IMR-90 (cell line): ENCODE measurements at places on chromosomes 7 and 10. TPM values are rescaled to one million over a fixed set of nuclear protein-coding genes. Genes with fewer than 3 reads are reported as not detected.

- no peak for DNase-seq
- H3K4me3 ChIP-seq = peak overlapping the region; percentile 81
- H3K4me1 ChIP-seq = peaks cover 9% of the 10 kb centered on the region
- no peaks in the 10 kb centered on the region for H3K27me3 ChIP-seq
Observed at GRCh38 chr10:32959006-32959920, 1.2 kb upstream of the ITGB1 start.

- DNase-seq = no peak
- peaks cover 19% of the 10 kb centered on the region for H3K36me3 ChIP-seq
- no peaks in the 10 kb centered on the region for H3K27me3 ChIP-seq
- H3K4me1 ChIP-seq = no peaks in the 10 kb centered on the region
Observed at GRCh38 chr7:87202705-87203104, 16.8 kb downstream of the TMEM243 start.

DNA sequence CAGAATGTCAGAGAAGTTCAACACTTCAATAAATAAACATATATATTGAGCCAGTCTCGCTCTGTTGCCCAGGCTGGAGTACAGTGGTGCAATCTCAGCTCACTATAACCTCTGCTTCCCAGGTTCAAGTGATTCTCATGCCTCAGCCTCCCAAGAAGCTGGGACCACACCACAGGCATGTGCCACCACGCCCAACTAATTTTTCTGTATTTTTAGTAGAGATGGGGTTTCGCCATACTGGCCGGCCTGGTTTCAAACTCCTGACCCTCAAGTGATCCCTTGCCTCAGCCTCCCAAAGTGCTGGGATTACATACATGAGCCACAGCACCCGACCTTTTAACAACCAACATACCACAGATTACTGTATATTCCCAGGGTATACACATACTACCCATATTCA is 134.2 kb downstream of the JMJD1C start:
- no peaks in the 10 kb centered on the region for H3K4me1 ChIP-seq
- H3K4me3 ChIP-seq = no peak overlapping the region
- DNase-seq = no peak
- H3K27ac ChIP-seq = no peak overlapping the region
- H3K36me3 ChIP-seq = no peaks in the 10 kb centered on the region

GRCh38 chr10:28930514-28931495 is 253.5 kb downstream of the BAMBI start:
- no peaks in the 10 kb centered on the region for H3K36me3 ChIP-seq
- H3K27ac ChIP-seq = no peak overlapping the region
- no peak for DNase-seq

DNA sequence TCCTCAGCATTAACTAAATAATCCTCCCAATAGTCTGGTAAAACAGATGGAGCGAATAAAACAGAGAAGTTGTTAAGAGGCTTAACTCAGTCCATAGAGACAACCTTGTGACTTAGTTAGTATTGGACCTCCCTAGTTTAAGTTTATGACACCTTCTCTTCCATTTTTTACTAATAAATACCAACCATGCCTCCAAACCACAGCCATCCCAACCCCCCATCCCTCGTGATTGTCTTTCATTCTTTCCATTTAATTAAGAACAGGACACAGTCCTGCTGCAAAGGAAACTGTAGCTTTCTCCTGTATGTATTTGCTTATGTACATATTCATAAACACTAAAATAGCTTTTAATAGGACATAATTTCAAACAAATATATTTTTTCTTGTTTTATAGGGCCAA is 238.2 kb downstream of the SEMA3D start:
- DNase-seq = no peak
- no peaks in the 10 kb centered on the region for H3K27me3 ChIP-seq
- H3K4me3 ChIP-seq = no peak overlapping the region
- H3K4me1 ChIP-seq = no peaks in the 10 kb centered on the region
- H3K27ac ChIP-seq = no peak overlapping the region

GRCh38 chr7:37031571-37032257 is 307.4 kb upstream of the AOAH start:
- peaks cover 13% of the 10 kb centered on the region for H3K4me1 ChIP-seq
- H3K27me3 ChIP-seq = no peaks in the 10 kb centered on the region
- peak; percentile 100 for DNase-seq
- no peak overlapping the region for H3K4me3 ChIP-seq
- H3K36me3 ChIP-seq = no peaks in the 10 kb centered on the region

GRCh38 chr10:1406132-1406966 is 331.0 kb downstream of the ADARB2 start:
- no peak for DNase-seq
- H3K4me3 ChIP-seq = no peak overlapping the region
- no peak overlapping the region for H3K27ac ChIP-seq
- H3K27me3 ChIP-seq = no peaks in the 10 kb centered on the region

DNA sequence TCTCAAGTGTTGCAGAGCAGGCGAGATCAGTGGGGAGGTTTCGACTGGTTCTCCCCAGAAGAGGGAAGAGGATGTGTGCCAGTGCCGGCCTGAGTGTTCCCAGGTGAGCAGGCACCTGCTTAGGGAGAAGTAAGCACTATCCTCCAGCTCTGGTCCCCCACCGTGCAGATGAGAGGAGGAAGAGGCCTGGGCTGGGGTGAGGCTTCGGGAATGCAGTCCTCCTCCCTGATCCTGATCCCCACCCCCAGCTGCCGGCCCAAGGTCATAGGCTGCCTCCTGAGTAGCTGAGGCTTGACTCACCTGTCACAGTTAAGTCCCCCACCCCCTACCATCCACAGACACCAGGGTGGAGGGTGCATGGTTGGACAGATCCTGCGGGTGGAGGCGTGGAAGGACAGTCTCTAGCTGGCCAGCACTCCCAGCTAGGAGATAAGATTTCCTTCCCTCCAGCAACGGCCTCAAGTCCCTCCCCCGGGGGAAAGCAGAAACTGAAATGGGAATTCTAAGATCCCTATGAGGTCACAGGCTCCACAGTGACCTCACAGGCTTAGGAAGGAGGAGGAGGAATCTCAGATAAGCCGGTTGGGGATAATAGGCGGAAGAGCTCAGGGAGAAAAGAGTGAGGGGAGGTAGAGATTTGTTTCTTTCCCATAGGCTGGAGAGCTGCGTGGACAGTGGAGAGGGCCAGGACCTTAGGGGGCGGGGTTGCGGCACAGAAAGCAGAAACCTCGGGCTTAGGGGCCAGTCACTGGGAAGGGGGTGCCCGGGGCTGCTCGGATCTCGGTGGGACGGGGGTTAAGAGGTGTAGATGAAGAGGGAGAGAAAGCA is 1.0 kb downstream of the LRCH4 start:
- peak overlapping the region; percentile 72 for H3K4me3 ChIP-seq
- peak overlapping the region; percentile 90 for H3K27ac ChIP-seq
- H3K27me3 ChIP-seq = no peaks in the 10 kb centered on the region
- peaks cover 12% of the 10 kb centered on the region for H3K4me1 ChIP-seq

DNA sequence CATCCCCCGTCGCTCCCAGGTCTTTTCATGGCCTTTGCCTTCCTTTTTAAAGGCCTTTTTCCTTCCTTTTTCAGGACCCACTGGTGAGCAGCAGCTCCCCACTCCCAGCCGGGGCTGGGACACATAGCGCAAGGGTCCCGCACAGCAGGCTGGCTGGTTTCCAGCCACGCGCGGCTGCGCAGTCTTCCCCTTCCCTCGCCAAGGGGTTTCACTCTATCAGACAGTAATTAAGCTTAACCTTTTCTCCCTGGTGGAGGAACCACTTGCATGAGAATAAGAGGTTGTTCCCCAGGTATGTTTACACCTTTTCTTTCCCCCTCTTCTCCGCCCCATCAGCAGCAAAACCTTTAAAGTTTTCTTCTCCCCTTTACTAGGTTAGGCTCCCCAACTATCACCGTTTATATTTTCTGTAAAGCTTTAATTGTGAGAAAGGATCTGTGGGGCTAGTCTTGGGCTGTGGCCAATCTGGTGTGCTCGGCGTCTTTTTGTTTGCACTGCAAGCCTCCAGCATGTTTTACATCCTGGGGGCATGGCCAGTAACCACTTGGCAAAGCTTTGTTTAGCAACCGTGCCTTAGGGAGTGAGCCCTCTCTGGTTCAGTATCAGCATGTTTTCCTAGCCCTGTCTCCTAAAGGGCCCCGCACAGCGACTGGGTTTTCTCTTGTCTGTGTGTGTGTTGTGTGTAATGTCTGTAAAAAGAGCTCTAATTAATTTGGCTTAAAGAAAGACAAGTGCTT is 219.6 kb downstream of the PHF14 start:
- H3K36me3 ChIP-seq = no peaks in the 10 kb centered on the region
- H3K4me1 ChIP-seq = peaks cover 4% of the 10 kb centered on the region; the same call in 1 of the 2 replicates
- H3K27me3 ChIP-seq = peaks cover 1% of the 10 kb centered on the region; the same call in 1 of the 2 replicates

DNA sequence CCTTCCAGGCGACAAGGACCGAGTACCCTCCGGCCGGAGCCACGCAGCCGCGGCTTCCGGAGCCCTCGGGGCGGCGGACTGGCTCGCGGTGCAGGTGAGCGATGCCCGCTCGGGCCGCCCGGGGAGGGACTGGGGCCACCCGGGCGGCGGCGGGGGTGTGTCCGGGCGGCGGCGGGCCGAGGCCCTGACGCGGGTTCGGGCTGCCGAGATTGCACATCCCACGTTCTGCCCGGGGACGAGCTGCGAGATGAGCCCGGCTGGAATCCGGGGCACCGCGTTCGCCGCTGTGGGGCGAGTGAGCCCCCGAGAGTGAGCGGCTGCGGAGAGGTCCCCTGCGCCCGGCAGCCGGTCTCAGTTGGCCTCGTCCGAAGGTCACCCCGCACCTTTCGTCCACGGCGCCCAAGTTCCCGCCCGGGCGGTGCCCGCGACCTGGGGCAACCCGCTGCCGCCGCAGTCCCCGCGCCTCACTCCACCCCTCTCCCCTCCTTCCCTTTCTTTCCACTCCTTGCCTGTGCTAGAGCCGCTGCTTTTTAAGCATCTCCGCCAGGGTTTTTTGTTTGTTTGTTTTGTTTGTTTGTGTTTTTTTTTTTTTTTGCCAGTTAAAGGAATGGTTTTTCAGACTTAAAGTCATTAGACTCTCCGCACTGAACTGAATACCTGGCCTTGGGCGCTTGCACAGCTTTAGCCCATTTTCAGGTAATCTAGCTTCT is 515 bp downstream of the RALA start:
- DNase-seq = no peak
- peaks cover 9% of the 10 kb centered on the region; the same call in 1 of the 2 replicates for H3K4me1 ChIP-seq
- no peaks in the 10 kb centered on the region for H3K27me3 ChIP-seq
- peak overlapping the region; percentile 67 for H3K4me3 ChIP-seq
- no peaks in the 10 kb centered on the region for H3K36me3 ChIP-seq
- H3K27ac ChIP-seq = peak overlapping the region; percentile 76

DNA sequence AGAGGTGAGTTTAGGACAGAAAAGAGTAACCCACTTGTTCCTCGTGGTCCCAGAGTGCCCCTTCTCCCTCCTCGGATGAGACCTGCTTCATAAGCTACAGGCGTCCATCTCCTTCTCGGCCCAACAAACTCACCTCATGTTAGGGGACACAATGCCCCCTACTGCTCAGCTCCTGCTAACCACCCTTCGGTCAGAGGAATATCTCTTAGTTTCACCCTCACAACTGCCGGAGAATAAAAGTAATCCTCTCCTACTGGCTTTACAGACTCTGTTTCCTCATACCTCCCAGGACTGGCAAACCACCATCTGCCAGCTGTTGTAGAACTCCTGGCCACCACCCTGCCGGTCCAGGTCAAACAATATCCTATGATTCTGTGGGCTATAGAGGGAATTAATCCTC is 3.2 kb downstream of the AKR1B15 start:
- H3K36me3 ChIP-seq = no peaks in the 10 kb centered on the region
- no peaks in the 10 kb centered on the region for H3K4me1 ChIP-seq
- DNase-seq = peak; percentile 20
- H3K27ac ChIP-seq = no peak overlapping the region

DNA sequence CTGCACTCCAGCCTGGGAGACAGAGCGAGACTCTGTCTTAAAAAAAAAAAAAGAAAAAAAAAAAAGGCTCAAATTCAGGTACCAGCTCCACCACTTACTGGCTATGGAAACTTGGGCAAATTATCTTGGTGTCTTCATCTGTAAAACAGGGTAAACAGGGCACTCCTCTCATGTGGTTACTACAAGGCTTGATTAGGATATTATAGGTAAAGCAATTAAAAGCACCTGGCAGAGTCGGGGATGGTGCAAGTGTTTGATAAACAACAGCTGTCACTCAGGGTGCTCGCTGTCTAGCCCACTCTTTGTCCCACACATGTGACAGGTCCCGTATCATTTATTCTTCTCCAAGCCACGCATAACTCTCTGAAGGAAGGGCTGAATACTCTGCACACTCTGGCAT is 96.9 kb downstream of the SORBS1 start:
- no peak overlapping the region for H3K4me3 ChIP-seq
- DNase-seq = no peak
- H3K4me1 ChIP-seq = no peaks in the 10 kb centered on the region

The ANKRD1 gene
- 7.4 and 8.0 TPM in 2 replicates for polyA plus RNA-seq

The TRIM50 gene
- not detected in 2 replicates for polyA plus RNA-seq

The GRM3 gene
- polyA plus RNA-seq = not detected in 2 replicates

The COX19 gene
- polyA plus RNA-seq = 7.3 and 7.8 TPM in 2 replicates

The ADARB2 gene
- polyA plus RNA-seq = not detected in 2 replicates
